ENCODE measurements at places on chromosomes 7 and 10. TPM values are rescaled to one million over a fixed set of nuclear protein-coding genes. Genes with fewer than 3 reads are reported as not detected.

Gene LIPN
- total RNA-seq: not detected

Gene PDE1C
- 3.6 TPM for total RNA-seq

Gene SLC13A4
- not detected for total RNA-seq

Gene CREB5
- total RNA-seq: 2.3 TPM

Data from epithelial cell of umbilical artery (primary cell).